ENCODE measurements at places on chromosomes 4 and X.

DNA sequence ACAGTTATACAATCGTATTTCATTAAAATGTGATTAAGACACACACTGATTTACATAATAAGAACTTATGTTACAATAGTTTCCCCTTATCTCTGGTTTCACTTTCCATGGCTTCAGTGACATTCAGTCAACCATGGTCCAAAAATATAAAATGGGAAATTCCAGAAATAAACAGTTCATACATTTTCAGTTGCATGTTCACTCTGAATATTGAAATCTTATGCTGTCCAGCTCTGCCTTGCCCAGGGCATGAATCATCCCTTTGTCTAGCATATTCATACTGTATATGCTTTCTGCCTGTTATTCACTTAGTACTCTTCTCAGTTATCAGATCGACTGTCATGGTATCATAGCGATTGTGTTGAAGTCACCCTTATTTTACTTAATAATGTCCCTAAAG, 173.8 kb upstream of the DCAF12L2 start:
- DNase-seq = no peak

DNA sequence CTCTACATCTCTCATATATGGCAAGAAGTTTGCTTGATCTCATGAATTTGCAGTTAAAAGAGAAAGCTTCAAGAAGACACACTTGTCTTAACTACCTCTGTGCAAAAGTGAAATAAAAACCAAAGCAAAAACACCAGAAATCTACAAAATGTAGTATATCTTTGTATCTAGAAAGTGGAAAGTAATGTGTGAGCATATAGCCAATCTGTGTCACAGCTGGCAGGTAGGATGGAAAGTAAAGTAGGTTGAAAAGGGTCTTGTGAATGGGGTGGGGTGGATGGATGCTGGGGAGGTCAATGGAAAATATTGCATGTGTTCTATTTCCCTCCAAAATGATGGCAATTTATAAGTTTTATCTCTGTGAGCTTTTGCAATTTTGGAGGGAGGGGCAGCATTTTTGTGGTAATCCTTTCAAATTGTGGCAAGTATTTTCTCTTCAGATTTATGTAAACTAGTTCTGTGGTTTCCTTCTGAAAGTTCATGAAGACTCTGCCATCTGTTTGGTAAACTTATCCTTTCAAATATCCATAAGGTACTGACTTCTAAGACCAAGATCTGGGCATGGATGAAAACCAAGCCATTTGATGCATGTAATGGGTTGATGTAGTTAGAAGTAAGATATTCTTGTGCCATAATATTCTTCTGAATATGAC, 215.9 kb upstream of the GIMD1 start:
- DNase-seq = no peak

- DNase-seq = no peak
Observed at GRCh38 chr4:38687571-38688011, 23.6 kb downstream of the KLF3 start.

DNA sequence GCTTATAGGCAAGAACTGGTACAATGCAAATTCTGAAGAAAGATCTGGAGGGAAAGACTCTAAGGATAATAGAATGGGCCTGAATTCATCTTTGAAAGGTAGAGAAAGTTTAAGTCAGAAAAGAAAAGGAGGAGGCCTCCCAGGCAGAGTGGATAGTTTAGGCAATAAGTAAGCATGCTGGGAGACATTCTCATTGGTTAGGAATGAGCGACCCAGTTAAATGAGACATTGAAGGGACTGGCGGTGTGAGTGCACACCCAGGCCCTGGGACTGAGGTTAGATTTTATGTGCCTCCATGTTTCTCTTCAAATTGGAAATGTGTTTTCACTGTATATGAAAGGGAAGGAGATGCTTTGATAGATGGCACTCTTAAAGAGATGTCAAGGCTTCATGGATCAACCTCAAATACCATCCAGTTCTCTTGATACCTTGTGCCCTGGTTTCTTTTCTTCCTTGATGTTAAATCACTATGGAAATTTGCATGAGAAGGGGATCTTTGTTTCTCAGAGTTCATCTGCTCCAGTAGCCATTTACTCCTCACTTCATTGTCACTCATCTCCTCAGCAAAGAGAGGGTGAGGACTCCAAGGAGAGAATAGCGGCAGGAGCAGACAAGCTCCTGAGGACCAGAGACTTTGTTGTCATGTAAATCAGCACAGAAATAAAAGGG, 584.2 kb upstream of the INTU start:
- DNase-seq = no peak

DNA sequence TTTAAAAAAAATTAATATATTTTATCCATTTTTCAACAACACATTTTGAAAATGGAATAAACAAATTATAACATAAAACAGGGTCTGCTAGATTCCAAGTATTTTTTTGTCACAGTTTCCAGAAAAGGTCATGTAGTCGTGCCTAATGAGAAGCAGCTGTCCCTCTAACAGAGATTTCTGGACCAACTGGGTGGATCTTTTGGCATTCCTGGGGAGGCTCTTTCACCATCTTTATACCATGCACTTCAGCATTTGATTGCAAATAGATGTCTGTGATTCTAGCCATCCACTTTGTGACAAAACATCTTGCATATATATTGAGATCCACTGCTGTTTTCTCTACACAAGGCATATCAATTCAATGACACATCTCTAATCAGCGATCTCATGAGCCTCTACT, 210.7 kb upstream of the LDB2 start:
- DNase-seq = no peak

DNA sequence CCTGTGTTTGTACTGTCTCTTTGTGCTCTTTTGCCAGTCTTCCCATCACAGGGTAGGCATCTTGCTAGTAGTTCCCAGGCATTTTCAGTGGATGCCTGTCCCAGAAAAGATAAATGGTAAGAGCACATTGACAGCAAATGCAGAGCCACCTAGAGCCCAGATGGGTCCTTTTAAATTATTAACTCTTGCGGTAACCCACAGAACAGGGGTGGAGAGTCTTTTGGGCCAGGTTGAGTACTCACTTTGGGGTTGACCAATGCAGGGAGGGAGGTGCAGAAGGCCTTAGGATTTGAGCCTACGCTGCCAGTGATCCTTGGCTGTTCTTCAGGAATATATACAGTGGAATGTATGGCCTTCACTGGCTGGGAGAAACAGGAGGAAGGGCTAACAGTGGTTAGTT, 173.8 kb downstream of the MSN start:
- DNase-seq = no peak

DNA sequence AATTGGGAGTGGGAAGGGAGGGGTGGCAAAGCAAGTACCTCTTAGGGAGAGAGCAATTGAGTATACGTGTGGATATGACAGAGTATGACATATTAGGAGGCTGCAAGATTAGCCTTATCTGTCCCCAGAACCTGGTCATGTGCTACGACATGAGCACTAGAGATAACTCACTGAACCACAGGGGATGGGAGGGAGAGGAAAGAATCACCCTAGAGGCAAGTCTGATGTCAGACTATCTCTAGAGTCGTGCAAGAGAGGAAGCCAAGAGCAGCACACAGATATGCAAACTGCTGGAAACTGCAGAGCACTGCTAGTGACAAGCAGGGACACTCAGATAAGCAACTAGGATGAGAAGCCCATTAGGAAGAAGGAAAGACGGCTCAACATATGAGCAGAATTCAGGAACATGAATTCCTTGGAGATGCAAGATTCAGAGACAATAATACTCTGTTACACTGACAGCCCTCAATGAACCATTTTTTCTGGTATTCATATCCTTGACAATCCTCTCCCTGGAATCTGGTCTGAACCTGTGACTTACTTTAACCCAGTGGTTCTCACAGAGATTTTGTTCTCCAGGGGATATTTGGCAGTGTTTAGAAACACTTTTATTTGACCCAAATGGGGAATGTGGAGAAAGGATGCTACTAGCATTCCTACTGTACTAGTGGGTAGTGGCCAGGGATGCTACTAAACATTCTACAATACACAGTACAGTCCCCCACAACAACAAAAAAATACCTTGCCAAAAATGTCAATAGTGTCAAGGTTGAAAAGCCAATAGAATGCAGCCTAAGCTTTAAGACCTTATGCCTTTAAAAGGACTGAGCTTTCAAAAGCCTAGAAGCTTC, 84.0 kb upstream of the BMP2K start:
- no peak for DNase-seq

- DNase-seq = no peak
Observed at GRCh38 chrX:143461606-143462005, 55.7 kb downstream of the SPANXN3 start.

DNA sequence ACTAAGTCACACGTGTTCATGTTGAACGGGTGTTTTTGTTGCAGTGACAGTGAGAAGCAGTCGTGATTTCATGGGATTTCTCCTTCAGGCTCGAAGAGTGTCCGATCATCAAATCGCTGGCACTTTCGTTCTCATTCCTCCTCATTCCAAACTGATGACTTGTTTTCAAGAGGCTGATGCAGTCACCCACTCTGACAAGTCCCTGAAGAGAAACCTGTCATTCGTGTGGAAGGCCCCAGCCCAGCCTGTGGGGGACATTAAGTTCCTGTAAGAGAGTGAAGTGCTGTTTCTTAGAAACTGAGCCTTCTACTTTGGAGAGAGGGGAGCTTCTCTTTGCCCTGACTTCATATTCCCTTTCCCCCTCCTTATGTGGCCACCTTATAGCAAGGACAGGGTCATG, 8.0 kb downstream of the REELD1 start:
- DNase-seq = no peak

- no peak for DNase-seq
Observed at GRCh38 chr4:98967786-98968329, 27.7 kb upstream of the METAP1 start.

DNA sequence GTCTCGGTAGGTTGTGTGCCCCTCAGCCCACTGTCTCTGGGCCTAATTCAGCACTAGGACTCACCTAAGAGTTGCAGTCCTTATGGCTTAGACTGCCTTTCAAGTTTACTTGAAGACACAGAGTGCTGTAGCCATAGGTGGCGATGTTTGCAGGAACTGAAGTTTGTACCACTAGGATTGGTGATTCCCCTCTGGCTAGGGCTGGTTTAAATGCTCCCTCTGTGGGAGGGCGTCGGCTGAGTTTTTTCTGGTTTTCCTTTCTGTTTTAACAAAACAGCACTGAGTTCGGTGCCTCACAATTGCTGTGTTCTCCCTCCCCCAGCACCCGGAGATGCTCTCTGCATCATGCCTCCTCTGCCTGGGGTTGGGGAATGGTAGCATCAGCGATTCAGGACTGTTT, 480.9 kb downstream of the PCDH11X start:
- no peak for DNase-seq

- peak; percentile 31 for DNase-seq
Observed at GRCh38 chrX:113512700-113513395, 672.2 kb upstream of the AMOT start.

- no peak for DNase-seq
Observed at GRCh38 chr4:151934766-151935165, 174.0 kb upstream of the GATB start.

GRCh38 chr4:128335541-128335940, 47.9 kb upstream of the PGRMC2 start:
- no peak for DNase-seq

DNA sequence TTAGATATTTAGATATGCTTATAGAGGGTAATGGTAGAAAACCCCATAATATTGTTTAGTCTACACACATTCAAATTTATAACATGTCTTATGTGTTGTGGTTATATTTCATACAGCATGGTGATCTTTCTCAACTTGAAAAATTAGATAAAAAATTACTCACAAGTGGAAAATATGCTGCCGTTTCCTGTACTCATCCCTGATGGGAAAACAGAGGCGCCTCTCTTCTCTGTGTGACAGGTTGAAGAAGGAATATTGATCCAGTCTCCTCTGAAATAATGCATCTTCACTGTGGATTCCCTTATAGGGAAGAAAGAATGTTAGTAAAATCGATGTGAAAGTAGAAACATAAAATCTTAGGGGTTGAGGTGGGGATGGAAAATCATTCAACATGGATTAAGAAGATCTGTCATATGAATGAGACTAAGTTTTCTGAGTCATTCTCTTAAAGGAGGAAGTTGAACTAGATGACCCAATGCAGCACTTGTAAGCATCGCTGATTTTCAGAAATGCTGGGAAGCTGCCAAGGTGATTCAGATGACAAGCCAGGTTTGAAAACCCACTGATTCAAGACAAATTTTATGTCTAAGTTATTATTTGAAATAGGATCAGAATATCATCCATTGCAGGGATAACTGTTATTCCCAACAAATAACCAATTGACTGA, 70.7 kb downstream of the ANKRD50 start:
- peak; percentile 90 for DNase-seq
